ENCODE measurements at places on chromosomes 11 and 22.

- no peak for DNase-seq
These were observed 86.5 kb upstream of the CARD18 start for GRCh38 chr11:105226091-105226490.

DNA sequence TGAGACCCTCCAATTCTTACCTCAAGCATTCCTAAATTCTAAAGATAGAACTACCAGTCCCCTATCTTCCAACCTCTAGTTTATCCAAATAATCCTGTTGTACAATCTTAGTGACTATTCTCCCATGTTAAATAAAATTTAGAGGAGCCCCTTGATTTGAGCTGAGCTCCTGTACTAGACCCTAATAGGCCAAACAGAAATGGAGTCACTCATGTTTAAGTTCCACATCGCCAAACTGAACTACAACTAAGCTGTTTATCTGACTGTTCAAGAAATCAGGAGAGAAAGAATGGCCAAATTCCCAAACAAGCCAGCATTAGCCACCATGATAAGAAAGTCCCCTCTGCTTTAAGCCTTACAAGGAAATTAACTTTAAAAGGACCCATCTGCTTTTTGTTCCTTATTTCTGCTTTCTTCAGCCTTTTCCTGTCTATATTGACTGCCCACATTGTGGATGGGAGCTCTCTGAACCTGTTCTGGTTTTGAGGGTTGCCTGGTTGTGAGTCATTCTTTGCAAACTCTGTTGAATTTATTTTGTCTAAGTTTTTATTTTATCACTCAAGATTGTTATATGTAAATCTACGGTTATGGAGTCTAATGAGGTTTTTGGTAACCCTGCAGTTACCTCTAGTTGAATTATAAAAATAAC lies 90.4 kb downstream of the TTC28 start:
- DNase-seq: no peak

- DNase-seq: no peak
These were observed 165.1 kb upstream of the NCAM1 start for GRCh38 chr11:112795911-112796649.

- no peak for DNase-seq
These were observed 2.2 kb downstream of the MLC1 start for GRCh38 chr22:50082961-50083461.

GRCh38 chr11:100682247-100682969 lies 4.7 kb upstream of the ARHGAP42 start:
- no peak for DNase-seq

- DNase-seq: no peak
These were observed 25.4 kb upstream of the RRAS2 start for GRCh38 chr11:14384338-14384737.

GRCh38 chr11:74684661-74685060 lies 46.6 kb downstream of the CHRDL2 start:
- no peak for DNase-seq

DNA sequence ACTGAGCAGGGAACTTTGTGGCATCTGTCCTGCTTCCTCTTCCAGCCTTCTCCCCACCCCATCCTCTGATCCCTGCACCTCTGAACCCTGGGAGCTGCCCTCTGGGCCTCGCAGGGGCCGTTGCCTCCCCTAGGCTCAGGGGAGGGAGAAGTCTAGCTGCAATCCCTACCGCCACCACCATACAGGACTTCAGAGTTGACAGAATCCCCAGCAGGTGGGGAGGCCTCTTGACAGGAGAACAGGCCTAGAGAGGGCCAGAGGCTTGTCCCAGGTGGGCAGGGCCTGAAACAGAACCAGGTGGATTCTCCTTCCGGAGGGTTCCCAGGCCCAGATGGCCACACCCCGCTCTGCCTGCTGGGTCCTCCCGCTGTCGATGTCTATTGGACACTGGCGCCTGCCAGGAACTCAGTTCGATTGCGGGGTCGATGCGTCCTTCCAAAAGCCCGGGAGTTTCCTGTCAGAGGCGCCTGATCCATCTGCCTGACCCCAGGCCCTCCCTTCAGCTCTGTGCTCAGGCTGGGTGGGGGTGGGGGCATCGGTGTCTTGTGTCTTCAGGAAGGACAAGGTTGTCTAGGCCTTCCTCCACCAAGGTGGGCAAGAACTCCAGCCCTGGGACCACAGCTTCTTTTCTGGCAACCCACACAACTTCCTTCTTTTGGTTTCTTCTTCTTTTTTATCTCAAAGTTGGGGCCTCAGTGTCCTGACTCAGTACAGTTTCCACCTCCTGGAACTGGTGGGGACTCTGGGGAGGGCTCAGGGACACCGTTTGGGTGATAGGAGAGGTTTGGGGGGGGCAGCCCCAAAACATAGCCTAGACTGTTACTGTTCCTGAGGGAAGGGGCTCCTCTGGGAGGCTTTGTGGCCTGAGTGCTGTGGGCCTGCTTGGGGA lies 6.4 kb downstream of the STARD10 start:
- DNase-seq: no peak

DNA sequence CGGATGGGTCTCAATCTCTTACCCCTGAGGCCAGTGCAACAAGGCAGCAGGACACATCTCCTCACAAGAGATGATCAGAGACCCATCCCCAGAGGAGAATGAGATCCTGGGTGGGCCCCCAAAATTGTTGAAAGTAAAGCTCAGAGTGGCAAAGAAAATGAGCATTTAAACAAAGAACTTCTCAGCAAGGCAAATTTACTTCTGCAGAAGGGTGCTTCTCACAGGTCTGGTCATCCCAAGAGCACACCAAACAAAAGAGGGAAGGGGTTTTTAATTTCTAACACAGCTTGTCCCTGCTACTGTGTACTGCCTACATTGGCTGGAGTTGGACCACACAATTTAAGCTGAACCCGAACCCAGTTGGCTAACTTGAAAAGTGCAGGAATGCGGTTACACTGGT lies 1628.6 kb upstream of the RAG2 start:
- no peak for DNase-seq

GRCh38 chr11:111733611-111734088 lies 32.5 kb downstream of the PPP2R1B start:
- no peak for DNase-seq

GRCh38 chr11:126282361-126282735 lies 545 bp upstream of the TIRAP start:
- no peak for DNase-seq

GRCh38 chr11:36409152-36409816 lies 100.8 kb downstream of the TRAF6 start:
- no peak for DNase-seq

DNA sequence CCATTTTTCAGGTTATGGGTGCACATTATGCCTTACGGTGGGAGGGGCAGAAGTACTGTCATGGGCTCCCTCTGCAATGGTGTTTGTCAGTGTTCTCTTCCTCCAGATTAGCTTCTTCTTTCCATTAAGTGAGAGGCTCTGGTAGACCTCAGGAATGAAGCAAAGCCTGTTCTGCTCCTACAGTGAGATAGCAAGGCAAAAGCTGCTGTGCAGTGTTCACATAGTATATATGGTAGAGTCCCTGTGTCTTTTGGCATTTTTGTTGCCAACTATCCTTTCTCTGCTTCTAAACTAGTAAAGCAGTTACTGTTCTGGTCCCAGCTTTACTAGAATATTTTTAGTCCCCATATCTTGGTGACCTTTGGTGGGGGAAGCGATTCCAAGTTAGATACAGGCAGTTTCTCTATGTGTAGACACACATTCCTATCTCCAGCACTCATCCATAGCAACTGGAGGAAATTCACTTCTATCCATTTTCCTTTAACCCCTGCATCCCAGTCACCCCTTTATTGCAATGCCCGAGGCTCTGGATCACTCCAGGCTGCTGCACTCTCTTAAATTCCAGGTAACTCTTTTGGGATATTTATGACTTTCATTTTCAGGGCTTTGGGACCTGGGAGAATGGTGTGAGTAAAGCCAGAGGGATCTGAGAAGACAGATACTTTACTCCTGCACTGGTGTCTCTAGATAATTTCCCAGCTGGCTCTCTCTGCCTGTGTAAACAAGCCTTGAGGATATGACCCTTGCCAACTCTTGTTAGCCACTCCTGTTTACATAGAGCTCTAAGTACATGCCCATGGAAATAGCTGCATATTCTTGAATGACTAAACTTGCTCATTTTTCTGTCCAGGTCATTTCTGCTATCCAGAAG lies 3.9 kb upstream of the TRIM34 start:
- no peak for DNase-seq

DNA sequence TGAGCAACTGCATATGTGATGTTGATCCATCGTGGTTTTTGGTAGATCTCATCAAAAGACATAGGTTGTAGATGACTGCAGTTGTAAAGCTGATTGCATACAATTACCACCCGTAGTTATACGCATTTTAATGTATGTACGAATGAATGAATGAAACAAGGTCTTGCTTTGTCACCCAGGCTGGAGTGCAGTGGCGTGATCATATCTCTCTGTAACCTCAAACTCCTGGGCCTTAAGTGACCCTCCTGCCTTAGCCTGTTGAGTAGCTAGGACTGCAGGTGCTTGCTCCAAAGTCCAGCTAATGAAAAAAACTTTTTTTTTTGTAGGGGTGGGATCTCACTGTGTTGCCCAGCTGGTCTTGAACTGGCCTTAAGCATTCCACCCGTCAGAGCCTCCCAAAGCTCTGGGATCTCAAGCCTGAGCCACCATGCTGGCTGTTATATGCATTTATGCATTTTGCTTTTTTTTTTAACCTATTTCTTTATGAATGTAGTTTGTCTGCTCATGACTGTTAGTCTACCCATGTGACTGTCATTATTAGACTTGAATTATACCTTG lies 53.5 kb downstream of the PPP6R3 start:
- DNase-seq: no peak

DNA sequence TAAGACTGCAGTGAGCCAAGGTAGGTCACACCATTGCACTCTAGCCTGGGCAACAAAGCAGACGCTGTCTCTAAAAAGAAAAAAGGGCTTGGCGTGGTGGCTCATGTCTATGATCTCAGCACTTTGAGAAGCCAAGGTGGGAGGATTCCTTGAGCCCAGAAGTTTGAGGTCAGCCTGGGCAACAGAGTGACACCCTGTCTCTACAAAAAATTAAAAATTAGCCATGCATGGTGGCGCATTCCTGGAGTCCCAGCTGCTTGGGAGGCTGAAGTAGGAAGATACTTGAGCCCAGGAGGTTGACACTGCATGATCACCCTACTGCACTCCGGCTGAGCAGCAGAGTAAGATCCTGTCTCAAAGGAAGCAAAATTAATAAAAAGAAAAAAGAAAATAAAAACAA lies 38.9 kb upstream of the RDX start:
- no peak for DNase-seq
